RPMI7951 (cell line): ENCODE measurements at places on chromosomes 4 and X. TPM values are rescaled to one million over a fixed set of nuclear protein-coding genes. Genes with fewer than 3 reads are reported as not detected.

Gene SASH3
- total RNA-seq = not detected in 2 replicates

Gene ITGB1BP2
- 0.96 and 0.98 TPM in 2 replicates for total RNA-seq

Gene KIAA1210
- total RNA-seq = not detected in 2 replicates

Gene SERPINA7
- total RNA-seq = not detected in 2 replicates

Gene LRCH2
- total RNA-seq = not detected in 2 replicates

Gene FAM47A
- total RNA-seq = not detected in 2 replicates

Gene TENM3
- total RNA-seq = 18.2 and 20.1 TPM in 2 replicates

Gene VCX2
- total RNA-seq = not detected in 2 replicates

Gene PDZD4
- total RNA-seq = 0.12 and 0.68 TPM in 2 replicates
